ENCODE measurements at places on chromosomes 11 and 22.

- DNase-seq, result no peak
Observed at GRCh38 chr11:24855951-24856350, 359.1 kb downstream of the LUZP2 start.

DNA sequence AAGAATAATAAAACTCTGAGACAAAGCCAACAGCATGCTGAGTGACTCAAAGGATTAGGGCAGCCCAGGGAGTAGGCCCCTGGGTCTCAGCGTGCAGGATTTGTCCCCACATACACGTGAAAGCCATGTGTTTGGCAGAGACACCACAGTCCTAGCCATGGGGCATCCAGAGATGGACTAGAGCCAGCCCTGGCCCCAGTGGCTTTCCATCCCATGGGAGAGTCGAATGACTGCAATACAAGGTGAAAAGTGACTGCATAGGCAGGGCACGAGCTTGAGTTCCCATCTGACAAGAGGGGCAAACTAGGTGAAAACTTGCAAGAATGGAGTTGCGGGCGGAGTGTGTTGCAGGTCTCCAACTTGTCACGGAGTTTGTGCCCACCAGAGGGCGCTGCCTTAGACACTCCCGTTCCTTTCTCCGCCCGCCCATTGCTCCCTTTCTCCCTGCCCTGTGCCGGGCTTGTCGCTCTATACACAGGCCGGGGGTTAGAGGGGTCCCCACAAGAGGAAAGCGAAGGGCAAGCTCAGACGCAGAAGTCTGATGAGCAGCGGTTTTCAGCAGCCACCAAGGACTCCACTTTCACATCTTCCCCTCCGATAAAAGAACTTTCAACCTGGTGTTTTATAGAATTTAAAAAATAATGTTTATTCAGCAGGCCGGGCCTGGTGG, 24.2 kb downstream of the TSKU start:
- peak; percentile 40 for DNase-seq

- no peak for DNase-seq
Observed at GRCh38 chr11:97637701-97638100, 1247.9 kb downstream of the JRKL start.

DNA sequence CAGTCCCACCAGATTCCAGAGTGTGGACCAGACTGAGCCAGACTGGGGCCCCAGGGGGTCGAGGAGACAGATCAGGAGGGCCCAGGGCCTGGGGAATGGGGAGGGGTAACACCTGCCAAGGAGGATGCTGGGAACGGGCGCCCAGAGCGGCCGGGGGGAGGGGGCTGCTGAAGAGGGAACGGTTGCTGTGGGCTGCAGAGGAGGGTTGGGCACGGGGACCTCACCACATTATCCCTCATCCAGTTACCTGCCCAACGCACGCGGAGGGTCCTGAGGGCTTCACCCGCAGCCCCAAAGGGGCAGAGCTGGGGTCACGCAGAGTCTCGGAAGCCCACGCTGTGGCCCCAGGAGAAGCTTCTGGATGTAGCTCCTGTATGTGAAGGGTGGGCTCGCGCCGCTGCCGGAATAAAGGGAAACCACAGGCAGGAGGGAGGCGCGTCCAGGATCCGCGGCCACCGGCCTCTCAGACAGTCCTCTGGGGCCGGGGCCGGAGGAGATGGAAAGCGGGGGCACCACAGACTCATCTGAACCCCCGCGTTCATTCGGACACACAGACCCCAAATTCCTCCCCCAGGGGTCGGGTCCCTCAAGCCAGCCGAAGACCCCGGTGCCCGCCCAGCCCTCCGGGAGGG, 866 bp upstream of the SELENOO start:
- no peak for DNase-seq

DNA sequence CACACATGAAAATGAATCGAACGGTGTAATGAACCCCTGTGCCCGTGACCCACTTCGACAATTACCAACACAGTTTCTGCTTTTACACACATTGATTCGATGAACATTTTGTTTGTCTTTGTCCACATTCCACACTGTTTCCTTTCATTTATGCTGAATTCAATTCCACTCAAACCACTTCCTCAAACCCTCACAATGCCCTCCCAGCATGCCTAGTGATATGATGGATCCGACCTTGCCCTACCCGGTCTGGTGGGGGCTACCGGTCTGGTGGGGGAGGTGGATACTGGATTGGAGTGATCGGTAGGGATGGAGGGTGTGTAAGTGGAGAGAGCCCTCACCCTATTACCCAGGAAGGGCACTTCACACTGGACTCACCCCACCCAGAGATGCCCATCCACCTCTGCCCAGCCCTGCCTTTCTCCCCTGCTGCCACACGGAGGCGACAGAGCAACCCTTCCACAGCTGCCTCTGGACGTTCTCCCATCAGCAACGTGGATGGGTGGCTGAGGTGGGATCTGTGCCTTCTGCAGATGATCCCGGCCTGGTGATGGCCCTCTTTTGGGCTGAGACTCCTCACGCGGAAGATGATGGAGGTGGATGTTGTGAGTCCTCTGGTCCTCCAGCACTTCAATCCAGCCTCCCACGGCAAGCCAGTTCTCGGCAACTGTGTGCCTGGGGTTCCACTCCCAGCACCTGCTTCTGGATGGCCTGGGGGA, 33.0 kb upstream of the P2RY2 start:
- peak; percentile 44 for DNase-seq

DNA sequence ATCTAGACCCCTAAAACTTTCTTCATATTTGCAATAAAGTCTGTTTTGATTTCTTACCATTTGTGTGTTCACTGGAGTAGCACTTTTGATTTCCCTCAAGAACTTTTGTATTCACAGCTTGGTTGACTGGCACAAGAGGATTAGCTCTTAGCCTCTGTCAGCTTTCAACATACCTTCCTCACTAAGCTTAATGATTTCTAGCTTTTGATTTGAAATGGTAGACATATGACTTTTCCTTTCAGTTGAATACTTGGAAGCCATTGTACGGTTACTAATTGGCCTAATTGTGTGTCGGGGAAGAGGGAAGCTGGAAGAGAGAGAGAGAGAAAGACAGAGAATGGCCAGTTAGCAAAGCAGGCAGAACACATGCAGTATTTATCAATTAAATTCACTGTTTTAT, 180.5 kb downstream of the ARHGAP42 start:
- DNase-seq, result no peak

GRCh38 chr11:57324886-57325734, at the start of gene TNKS1BP1:
TNKS1BP1 (minus strand) TSS chr11:57324952; CDS start chr11:57321885, 3,067 bp downstream.
- DNase-seq, result peak; percentile 91

Data from stimulated activated CD4-positive, alpha-beta T cell treated with anti-CD3 and anti-CD28 coated beads, Interleukin-4, amount 100 ng/mL, for 4 hours (primary cell).